NCI-H187 treated with DMSO at 0.1 percent for 48 hours (cell line): ENCODE measurements at places on chromosomes 6 and 20.

- no peak for DNase-seq
Measured at GRCh38 chr20:45051204-45052060, 49.5 kb downstream of the KCNS1 start.

DNA sequence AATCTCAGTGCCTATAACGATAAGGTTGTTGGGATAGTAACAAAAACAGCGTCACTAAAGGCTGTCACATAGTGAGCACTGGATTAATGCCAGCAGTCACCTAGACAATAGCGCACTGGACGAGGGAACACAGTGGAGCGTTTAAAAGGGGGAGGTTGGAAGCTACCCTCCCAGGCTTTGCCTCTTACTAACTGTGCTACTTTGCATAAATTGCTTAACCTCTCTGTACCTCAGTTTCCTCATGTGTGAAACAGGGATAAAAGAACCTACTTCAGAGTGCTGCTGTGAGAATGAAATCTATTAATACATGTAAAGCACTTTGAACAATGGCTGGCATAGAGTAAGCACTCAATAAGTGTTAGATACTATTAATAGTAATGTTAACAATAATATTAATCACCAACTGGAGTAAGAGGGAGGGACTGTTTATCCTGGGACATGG lies 10.5 kb downstream of the BCL2L1 start:
- no peak for DNase-seq

DNA sequence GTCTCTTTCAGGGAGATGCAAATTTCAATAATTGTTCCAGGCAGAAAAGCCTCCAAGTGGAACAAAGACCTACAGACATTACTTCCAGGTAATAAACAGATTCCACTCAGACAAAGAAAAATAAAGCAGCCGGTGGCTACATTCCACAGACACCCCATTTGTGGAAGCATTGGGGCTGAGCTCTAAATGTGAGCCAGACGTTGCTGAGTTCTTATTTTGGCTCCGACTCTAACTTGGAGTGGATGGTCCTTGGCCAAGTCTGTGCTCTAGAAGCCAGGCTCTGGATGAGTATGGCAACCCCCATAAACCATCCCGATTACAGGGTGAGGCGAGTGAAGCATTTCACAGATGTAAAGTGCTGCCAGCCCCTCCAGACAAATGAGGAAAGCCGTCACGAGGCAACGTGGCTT lies 6.6 kb downstream of the TRAM2 start:
- no peak for DNase-seq

DNA sequence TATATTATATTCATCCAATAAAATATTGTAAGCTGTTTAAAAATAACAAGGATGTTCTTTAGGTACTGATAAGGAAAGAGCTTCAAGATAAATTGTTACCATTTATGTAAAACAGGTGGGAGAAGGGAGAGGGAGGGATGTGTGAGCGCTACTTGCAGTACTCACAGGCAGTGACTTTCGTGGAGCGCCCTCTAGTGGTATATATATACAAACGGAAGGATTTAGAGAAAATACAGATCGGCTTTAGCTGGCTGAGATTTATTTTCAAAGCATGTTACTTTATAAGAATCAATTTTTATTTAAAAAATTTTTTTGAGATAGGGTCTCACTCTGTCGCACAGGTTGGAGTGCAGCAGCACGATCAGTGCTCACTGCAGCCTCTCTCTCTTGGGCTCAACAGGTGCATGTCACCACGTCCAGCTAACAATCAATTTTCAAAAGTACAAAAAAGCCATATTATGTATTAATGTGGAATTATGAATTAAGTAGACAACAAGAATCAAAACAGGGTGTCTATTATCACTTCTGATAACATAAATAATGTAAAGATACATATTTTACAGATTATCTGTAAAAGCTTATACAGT lies 3.3 kb upstream of the MOG start:
- peak; percentile 65 for DNase-seq

DNA sequence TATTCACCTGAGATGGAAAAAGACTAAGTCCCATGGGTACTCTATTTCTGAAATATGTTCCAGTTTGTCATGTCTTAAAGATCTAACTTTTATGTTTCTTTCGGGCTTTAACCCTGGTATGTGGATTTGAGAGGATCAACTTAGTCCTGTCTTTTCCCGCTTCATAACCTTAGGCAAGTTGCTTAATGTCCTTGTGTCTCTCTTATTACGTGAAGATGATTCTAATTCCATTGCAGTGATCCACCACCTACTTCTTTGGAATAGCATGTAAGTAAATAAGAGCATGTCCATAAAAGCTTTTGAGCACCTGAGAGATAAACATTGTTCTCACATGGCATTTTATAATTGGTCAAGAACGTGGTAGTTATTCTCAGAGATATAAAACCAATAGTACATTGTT lies 23.0 kb downstream of the SPTLC3 start:
- DNase-seq = no peak

DNA sequence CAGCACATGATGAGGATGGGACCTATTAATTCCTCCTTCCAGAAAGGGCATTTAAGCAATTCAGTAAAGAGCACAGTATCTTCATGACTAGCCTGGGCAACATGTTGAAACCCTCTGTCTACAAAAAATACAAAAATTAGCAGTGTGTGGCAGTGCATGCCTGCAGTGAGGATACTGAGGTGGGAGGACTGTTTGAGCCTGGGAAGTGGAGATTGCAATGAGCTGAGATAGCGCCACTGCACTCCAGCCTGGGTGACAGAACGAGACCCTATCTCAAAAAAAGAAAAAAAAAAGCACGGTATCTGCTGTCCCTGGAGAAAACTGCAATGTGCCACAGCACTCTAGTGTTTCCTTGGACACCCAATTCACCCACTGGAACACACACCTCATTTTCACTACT lies 18.4 kb downstream of the SAMD3 start:
- DNase-seq = no peak

GRCh38 chr6:157631412-157631811 lies 191.6 kb upstream of the SNX9 start:
- no peak for DNase-seq

DNA sequence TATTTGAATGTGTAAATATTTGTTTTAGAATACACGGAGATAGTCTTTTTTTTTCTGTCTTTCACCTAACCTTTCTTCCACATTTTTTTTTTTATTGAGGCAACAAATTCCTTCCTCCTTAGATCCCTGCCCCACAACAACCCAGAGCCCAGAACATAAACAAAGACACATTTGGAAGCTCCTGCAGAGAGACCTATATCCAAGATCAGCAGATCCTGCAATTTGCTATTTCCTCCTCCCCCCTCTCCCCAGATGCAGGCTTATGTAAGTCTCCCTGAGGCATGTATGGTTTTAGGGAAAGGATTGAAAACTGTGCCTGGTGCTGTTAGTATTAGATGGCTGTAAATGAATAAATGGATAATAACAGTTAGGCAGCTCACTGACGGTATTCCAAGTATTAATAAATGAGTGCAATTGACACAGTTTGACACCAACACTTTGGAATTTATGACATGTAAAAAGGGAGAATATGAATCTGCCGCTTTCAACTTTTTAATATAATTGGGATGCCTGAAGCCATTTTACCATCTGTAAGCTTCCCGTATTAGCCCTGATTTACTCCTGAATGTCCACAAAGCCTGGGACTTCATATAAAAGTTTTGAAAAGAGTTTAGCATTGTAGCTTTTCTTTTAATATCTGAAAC lies 608.3 kb upstream of the CITED2 start:
- no peak for DNase-seq

DNA sequence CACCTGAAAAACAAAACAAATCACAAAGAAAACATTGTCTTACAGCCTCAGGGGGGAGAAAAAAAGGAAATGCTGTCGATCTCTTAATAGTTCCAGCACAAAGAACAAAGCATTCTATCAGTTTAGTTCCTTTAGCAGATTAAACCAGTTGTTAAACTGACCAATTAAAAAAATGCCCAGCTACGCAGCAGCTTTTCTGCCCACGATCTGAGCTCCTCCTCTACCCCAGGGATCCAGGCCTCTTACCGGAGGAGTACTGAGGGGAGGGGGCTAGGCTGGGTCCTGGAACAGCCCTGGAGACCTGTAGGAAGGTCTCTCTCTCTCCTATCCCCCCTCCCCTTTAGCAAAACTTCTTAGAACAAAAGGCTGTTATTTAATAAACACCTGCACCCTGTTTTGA lies 13.4 kb downstream of the PTK7 start:
- no peak for DNase-seq

DNA sequence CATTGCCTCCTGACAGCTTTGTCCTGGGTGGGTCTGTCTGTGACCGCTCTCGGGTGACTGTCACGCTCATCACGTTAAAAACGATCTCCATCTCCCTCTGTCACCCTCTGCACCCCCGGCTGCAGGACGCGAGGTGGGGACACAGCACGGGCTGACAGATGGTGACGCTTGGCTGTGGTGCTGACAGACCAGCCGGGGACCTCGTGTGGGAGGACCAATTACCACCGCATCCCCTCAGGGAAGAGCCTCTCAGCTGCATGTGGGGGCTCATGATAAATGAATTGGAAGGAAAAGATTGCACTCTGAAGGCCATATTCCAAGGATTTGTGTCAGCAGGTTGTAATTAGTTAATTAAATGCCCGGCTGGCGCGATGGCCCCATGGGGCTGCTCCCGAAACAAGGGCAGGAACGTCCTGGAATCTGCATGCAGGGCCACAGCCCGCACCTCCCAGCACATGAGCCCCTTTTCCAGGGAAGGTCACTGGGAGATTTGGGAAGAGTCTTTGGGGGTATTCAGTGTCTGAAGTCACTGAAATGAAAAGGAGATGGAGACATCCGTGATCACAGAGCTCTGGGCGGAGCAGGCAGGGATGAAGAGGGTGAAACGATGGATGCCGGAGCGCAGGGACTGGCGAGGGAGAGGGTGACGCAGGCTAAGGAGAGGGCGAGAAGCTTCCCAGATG lies 87.1 kb downstream of the ERMARD start:
- DNase-seq = no peak

DNA sequence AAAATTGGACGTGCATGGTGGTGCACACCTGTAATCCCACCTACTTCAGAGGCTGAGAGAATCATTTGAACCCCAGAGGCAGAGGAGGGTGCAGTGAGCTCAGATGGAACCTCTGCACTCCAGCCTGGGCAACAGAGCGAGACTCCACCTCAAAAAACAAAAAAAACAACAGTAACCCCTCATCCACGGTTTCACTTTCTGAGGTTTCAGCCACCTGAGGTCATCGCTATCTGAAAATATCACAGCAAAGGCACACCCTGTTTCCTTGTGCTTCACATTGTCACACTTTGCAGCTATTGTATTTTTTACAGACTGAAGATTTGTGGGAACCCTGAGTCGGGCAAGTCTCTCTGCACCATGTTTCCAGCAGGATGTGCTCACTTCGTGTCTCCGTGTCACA lies 54.1 kb upstream of the FOXQ1 start:
- no peak for DNase-seq

DNA sequence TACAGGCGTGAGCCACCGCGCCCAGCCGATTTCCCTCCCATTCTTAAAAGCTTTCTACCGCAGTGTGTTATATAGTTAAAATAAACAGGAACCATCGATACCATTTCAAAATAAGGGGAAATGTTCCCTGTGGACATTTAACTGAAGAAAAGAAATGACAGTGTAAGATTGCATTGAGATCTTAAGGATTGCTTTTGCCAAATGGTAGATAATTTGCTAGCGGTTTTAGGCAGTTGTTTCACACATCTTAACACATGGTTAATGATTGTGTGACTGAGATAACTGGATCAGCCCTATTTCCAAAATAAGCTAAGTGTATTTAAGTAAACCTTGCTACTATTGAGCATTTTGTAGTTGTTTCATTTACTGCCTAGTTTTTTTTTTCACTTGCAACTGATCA lies 15.6 kb downstream of the STX16 start:
- DNase-seq = no peak

DNA sequence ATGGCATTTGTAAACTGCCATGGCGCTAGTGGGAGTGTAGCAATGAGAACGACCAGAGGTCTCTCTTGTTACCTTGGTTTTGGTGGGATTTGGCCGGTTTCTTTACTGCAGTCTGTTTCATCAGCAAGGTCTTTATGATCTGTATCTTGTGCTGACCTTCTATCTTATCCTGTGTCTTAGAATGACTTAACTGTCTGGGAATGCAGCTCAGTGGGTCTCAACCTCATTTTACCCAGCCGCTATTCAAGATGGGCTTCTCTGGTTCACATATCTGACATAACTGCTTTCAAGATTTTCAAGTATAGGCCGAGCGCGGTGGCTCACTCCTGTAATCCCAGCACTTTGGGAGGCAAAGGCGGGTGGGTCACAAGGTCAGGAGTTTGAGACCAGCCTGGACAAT lies 1.9 kb upstream of the SFT2D1 start:
- no peak for DNase-seq

DNA sequence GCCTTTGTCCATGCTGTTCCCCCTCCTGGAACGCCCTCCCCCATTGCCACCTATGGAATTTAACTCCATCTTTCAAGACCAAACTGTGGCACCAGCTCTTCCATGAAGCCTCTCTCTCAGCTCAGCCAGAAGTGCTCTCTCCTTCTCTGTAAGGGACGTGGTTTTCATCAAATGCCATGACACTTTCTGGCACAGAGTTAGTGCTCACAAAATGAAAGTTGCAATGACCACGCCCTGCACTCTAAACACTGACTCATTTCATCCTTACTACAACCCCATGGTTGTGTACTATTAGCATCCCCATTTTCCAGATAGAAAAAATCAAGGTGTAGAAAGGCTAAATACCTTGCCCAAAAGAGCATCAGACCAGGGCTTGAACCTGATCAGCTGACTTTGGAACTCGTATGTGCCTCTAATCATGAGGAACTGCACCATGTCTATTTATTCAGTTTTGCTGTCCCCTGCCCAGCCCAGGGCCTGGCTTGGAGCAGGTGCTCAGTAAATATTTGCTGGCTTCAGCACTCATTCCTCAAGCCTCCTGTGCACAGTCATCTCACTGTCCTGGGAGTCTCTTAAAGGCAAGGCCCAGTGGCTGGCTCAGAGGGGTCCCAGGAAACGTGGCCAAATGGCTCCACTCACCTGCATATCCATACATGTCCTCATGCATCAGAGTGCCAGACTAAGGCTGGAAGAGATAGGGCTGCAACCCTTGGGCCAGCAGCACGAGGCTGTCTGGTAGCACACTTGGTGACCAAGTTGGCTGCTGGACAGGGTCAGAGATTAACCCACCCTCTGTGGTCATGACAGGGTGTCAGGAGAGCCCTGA lies 77.9 kb downstream of the MRPL14 start:
- DNase-seq = no peak

- DNase-seq = no peak
Measured at GRCh38 chr6:116329156-116329555, 41.6 kb upstream of the DSE start.
